NCI-H1417 treated with DMSO at 0.1 percent for 48 hours (cell line): ENCODE measurements at places on chromosomes 6 and 20.
A peak's percentile ranks its signal among the peaks of the same experiment; 100 is the strongest.

DNA sequence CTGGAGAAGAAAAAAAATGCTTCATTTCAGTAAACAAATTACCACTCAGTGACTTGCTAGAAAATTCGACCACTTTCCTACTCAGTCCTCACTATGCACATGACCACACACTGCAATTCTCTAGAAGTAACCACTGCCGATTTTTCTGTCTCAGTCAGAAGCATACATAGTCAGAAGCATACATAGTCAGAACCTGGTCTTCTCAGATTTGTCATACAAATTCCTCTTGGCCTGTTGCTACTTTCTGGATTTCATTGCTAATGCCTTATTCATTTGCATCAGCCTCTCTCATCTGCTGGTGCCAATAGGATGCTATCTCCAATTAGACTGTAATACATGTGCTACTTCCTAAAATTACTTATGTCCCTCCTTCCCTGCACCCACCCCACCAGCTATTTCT is 10.2 kb upstream of the KIF16B start:
- DNase-seq, result no peak

GRCh38 chr6:64774881-64775280 is 932.1 kb downstream of the EYS start:
- DNase-seq, result no peak

DNA sequence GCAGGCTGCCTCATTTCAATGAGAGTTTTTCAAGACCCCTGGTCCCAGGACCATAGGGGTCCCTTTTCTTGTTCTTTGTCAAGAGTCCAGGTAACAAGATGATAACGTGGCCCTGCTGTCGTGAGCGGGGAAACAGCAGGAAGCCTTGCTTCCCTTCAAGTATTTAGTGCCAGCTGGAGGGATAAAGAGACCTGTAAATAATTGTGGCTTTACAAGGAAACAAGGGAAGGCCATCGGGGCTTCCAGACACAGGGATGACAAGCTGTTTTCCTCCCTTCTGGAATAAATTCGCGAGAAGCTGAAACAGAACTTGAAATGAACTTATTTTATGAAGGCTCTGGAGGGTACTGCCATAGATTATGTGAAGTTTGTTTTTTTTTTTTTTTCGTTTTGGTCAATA is 163.2 kb downstream of the SYNDIG1 start:
- DNase-seq, result no peak

GRCh38 chr6:5302220-5302946 is 41.1 kb downstream of the FARS2 start:
- no peak for DNase-seq

DNA sequence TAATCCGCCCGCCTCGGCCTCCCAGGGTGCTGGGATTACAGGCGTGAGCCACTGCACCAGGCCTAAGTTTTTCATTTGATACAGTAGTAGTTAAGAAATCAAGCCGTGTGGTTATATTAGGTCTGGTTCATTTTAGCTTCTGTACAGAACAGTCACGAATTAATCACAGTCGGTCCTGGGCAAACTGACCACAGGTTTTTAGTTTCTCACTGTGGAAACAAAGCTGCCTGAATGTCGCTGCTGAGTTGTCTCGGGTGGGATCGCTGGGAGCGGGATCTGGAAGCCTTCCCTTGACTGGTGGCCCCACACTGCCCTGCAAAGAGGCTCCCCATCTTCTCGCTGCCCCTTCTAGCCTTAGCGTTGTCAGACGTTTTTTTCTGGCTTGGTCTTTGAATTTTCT is 18.6 kb downstream of the UCKL1 start:
- no peak for DNase-seq

- no peak for DNase-seq
Measured at GRCh38 chr6:32989368-32989767, 20.0 kb downstream of the HLA-DOA start.

GRCh38 chr6:118188561-118188960 is 281.5 kb downstream of the SLC35F1 start:
- no peak for DNase-seq

DNA sequence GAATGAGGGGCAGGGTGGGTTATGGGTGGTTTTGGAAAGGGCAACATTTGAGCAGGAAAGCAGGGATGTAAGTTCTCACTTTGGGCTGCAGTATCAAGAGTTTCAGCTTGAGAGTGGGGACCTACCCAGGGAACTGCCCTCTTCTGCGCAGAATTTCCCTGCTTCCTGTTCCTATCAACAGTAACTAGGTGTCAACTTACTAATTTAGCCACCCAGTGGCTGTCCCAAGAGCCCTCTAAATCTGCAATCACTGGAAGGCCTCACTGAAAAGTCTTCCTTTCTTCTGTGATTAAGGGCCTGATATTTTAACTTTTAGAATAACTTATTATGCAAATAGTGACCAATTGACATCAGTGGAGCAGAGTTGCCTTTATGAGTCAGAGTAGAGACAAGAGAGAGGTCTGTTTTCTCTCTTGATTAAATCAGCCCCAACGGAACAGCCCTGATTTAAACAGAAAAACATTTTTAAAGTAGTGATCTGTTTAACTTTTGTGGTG is 118.2 kb upstream of the RIPOR2 start:
- DNase-seq, result no peak

GRCh38 chr20:32623667-32624157 is 38.6 kb upstream of the NOL4L start:
- no peak for DNase-seq

DNA sequence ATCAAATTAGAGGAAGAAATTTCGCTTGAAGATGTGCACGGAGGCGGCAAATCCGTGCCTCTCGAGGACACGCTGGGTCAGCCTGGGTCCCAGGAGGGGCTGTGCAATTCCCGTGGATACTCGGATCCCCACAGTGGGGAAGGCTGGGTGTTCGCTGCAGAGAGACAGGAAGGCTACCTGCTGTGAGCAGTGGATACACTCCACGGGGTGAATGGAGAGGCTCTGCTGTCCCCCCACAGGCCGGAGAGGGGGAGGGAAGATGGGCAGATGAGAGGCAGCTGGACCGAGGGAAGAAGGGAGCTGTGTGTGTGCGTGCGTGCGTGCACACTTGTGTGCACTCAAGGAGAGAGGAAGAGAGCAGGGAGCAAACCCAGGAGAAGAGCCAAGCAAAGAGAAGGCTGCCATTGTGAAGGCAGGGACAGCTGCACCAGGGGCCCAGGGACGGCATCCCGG is 57.3 kb downstream of the SULF2 start:
- no peak for DNase-seq

DNA sequence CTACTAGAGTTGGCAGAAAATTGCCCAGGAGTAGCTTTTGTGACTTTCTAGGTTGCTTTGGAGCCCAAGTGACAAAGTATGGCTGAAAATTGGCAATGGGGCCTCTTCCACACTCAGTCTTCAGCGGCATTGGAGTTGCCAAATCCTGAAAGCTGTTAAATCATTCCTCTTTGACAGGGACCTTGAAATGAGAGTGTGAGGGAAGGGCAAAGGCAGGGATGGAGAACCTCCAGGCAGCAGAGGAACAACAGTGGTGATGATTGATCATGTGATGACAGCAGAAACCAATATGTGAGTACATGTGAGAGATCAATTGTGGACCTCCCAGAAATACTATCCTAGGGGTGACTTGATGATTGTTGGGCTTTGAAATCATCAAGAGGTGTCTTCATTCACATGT is 393.9 kb downstream of the KIF16B start:
- no peak for DNase-seq

GRCh38 chr20:3894796-3895195 is 5.6 kb downstream of the PANK2 start:
- no peak for DNase-seq

DNA sequence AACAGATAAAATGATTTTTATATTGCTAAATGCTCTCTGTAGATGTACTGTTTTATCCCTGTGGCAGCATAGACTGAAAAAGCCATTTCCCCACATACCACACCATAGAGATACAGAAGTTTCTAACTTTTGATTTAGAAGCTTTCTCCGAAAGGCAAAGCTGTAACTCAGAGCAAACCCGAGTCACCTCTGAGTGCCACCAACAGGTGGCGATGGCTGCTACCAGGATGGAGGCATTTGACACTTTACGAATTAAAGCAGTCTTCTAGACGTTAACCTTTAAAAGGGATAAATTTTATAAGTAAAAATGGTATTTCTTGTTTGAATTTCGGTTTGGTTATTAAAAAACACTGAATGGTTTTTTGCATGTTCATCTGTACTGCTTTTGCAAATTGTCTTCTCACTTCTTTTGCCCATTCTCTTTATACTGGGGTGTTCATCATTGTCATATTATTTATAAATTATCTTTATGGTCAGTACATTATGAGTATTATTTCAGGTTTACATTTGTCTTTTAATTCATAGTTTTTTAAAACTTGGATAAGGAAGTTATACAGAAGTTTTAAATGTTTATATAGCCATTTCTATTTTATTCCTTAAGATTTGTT is 201.0 kb upstream of the CEP162 start:
- no peak for DNase-seq

DNA sequence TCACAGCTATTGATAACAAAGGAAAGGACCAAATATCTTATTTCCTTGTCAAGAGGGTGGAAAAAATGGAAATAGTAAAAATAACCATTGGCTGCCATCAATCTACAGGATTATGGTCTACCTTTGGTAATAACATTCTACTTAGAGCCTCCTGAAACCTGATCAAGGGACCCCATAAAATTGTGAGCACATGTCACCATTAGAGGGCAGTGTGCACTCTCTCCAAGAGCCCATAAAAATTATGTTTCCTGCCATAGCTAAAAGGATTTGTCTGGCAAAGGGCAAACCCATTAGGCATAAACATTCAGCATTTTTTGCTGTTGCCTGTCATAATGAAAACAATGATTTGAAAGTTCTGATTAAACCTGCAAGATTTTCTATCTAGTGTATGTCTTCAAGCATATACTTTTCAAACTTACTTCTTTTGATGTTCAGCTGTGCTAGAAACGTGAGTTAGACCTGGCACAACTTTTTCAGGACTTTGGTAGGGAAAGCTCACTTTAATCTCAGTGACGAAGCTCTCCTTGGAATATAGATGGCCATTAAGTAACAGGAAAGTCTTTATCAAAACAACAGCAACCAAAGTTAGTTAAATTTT is 120.7 kb upstream of the ZFP64 start:
- peak; percentile 35 for DNase-seq

- DNase-seq, result no peak
Measured at GRCh38 chr20:31537890-31538289, 23.6 kb downstream of the HM13 start.

GRCh38 chr6:6586671-6587526 is 1.6 kb upstream of the LY86 start:
- DNase-seq, result no peak

DNA sequence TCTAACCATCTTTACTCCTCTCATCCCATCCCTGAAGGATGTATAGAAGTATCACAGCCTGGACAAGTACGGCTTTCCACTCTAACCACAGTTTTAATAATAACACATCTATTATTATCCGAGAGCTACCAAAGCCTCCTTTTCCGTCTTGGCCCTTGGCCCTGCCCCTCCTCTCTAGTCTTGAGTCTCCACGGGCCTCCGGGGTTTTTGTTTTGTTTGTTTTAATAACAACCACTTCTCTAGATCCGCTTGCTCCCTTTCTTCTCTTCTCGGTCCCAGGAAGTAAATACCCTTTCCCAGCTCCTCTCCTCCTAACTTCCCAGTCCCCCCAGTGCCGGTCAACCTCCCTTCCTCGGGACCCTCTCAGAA is 661 bp downstream of the LCA5 start:
- DNase-seq, result no peak

GRCh38 chr6:4370066-4370465 is 234.7 kb upstream of the ECI2 start:
- DNase-seq, result no peak

GRCh38 chr6:169845426-169846285 is 94.2 kb downstream of the ERMARD start:
- DNase-seq, result no peak

- no peak for DNase-seq
Measured at GRCh38 chr6:21504790-21505189, 88.8 kb upstream of the SOX4 start.

GRCh38 chr6:165811512-165811911 is 148.5 kb upstream of the PDE10A start:
- DNase-seq, result no peak

- no peak for DNase-seq
Measured at GRCh38 chr20:61739832-61740118, 325.9 kb downstream of the TAF4 start.

DNA sequence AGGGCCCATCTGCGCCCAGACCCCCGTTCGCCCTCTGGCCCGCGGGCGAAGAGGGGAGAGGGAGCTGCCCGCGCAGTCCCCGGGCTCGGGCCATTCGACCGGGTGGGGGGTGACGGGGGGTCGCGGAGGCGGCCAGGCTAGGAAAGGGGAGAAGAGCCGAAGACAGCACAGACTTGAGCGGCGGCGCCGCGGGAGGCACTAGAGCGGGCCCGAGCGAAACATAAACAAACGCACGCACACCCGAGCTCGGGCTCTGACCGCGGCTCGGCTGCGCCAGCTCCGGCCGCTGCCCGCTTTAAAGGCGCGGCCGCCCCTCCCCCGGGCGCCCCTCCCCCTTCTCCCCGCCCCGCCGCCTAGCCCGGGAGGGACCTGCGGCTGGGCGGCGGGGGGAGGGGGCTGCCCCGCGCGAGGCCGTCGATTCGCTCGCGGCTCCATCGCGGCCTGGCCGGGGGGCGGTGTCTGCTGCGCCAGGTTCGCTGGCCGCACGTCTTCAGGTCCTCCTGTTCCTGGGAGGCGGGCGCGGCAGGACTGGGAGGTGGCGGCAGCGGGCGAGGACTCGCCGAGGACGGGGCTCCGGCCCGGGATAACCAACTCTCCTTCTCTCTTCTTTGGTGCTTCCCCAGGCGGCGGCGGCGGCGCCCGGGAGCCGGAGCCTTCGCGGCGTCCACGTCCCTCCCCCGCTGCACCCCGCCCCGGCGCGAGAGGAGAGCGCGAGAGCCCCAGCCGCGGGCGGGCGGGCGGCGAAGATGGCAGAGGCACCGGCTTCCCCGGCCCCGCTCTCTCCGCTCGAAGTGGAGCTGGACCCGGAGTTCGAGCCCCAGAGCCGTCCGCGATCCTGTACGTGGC is at the start of gene FOXO3:
TSS of gene FOXO3 (plus strand) at position 455 of the 846 bp plus-strand sequence. CDS start at position 747, 292 bp downstream.
- DNase-seq, result peak; percentile 74

DNA sequence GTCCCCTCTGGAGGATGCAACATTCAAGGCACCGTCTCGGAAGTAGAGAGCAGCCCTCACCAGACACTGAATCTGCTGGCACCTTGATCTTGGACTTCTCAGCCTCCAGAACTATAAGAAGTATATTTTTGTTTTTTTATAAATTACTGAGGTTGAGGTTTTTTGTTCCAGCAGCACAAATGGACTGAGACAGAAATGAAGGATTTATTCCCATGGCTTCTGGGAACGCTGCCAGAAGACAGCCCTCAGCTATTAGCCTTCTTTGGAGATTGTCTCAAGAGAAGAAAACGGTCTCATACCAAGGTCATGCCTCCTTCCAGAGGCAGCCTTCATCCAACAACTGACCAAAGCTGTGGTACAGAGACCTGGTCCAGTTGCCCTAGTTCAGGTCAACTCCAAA is 85.4 kb downstream of the CHMP4B start:
- no peak for DNase-seq
